ENCODE measurements at places on chromosomes 4 and X.

DNA sequence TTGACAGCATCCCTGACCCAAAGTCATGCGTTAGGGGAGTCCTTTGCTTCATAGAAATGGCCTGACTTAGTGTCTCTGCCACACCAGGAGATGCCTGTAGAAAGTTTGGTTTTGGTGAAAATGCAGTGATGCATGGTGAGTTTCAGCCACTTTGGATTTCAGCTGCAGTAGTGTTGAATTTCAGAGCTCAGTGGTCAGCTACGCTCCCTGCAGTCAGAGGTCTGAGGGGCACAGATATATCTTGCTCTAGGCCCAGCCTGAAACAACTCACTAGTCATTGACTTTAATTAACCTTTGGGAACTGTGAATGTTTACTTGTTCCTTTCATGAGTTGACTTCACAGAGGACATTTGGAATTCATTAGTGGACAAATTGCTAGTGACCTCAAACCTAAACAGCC is 17.5 kb downstream of the RBMX2 start:
- no peak for DNase-seq

- no peak for DNase-seq
Measured at GRCh38 chr4:48242511-48243195, 27.0 kb downstream of the TEC start.

DNA sequence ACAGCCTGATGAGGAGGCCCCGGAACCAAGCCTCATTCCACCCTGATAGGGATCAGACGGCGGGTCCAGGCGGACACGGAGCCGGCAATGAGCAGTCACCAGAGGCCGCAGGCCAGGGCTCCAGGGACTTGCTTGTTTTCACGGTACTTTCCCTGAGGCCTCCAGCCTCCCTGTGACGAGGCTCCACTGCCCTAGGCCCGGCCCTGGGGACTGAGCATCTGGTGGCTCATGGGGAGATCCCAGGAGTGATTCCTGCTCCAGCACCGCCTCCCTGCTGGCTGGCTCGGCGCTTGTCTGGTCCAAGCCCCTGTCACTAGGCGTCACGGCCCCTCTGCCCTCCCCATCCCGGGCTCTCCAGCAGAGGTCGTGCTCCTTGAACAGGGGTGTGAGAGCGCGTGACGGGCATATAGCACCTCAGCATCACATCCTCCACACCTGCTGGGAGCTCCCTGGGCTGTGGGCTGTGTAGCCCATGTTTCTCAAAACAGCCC is 14.1 kb downstream of the HTRA3 start:
- DNase-seq: no peak

GRCh38 chrX:107716816-107717700 is 58.5 kb downstream of the TSC22D3 start:
- DNase-seq: peak; percentile 70

DNA sequence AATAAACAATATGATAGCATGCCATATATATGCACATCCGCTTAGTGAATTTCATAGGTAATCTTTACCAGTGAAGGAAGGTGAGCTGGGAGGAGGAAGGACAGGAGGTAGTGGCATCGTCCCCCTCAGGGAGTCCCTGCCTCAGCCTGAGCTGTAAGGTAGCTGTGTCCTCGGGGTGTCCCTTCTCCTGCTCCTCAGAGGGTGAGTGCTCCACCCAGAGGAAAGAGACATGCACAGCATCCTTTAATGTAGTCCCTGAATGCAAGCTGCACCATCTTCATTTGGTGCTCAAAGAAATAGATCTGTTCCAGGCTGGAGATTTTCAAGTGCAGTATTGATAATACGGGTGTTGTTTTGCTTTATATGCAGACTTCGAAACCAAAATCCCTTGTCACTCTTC is 330.4 kb upstream of the SFRP2 start:
- DNase-seq: no peak

- no peak for DNase-seq
Measured at GRCh38 chr4:89175611-89176010, 64.3 kb downstream of the TIGD2 start.

- DNase-seq: no peak
Measured at GRCh38 chr4:16075061-16075460, 8.8 kb downstream of the PROM1 start.

DNA sequence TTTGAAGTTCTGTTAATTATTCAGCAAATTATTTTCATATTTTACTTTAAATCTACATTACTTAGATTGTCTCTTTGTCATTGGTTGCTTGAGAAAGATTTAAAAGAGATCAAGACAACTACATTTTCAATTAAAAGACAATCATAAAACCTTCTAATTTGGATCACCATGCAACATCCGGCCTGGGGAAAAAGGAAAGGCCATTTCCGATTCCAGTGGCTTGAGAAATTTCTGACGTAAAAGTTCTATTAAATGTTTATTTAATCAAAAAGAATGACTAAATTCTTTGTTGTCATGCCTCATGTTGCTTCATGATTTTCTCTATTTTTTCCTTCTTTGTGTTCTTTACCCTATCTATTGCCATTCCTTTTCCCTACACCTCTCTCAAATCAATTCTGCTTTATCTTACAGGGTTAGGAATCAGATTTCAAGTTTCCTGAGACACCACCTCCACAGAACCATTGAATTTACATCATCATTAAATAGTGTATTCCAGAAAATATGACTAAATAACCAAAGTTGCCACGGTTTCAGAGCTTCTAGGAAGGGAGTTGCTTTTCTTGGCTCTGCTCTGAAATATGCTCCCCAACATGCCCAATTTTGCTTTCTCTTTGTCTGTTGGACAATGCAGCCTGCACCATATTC is 124.6 kb upstream of the ACSL4 start:
- peak; percentile 60 for DNase-seq

GRCh38 chrX:15988661-15989603 is 134.3 kb upstream of the AP1S2 start:
- peak; percentile 68 for DNase-seq

DNA sequence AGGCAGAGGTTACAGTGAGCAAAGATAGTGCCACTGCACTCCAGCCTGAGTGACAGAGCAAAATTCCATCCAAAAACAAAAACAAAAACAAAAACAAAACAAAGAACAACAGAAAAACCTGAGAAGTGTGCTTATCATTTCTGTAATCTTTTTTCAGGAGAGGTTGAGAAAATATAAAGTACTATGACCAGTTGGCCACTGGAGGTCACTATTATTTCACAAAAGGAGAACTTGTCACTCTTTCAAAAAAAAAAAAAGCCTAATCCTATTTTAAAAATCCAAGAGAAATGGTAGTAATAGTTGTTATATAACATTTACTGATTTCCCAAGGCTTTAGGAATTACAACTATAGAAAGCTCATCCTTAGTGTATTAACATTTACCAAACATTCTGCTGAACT is 24.9 kb upstream of the RNF150 start:
- peak; percentile 30 for DNase-seq

GRCh38 chr4:25862411-25863346 is at the start of gene SEL1L3:
TSS of gene SEL1L3 (minus strand) at chr4:25862988. CDS start at chr4:25862836, 152 bp downstream.
- DNase-seq: no peak

- no peak for DNase-seq
Measured at GRCh38 chrX:40524423-40524822, 56.3 kb upstream of the ATP6AP2 start.

DNA sequence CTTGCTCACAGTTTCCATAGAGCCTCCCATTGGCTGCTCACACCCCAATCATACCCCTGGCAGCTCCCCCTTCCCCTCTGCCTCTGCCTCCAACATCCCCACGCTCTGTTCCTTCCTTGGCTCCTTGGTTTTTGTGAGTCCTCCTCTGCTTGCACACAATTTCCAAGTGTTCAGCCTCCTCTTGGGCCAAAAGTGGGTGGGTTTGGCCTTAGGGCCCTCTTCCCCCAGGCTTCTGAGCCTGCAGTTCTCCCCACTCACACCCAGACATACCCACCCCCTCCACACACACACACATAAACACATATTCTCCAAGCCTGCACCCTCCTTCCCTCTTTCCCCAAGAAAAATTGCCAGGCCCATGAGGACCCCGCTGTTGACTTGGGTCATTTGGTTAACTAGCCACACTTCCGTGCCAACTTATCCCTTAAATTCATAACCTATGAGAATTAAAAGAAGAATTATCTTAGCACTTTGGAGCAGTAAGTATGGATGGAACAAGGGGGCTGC is 4.5 kb downstream of the APLN start:
- DNase-seq: no peak

- DNase-seq: no peak
Measured at GRCh38 chr4:120070196-120070595, 3.5 kb upstream of the MAD2L1 start.

Measured in stromal cell of bone marrow (primary cell).